ENCODE measurements at places on chromosomes 7 and 10.

DNA sequence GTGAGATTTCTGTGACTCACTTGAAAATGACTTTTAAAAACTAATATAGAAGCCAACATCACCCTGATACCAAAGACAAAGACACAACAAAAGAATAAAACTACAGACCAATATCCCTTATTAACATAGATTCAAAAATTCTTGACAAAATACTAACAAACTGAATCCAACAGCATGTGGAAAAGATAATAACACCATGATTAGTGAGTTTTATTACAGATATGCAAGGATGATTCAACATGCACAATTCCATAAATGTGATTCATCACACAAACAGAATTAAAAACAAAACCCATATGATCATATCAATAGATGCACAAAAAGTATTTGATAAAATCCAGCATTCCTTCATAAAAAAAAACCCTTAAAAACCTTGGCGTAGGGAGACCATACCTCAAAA is 6.5 kb downstream of the MGAM start:
- no peak for DNase-seq

DNA sequence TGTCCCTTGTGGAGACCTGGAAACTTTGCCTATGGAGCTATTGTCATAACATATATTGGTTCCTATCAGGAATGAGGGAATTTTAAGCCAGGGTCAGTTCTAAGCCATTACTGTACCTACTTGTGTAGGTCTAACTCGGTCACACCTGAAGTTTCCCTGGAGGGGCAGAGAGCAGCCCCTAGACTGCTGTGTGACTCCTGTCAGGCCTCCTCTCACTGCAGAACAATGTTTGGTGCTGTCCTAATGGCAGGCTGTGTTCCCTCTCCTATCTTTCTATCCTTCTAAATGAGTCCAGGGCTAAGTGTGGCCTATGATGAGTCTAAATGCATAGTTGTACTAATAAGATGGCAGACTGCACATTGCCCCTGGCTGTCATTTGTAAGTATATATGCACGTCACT is 14.2 kb downstream of the MBL2 start:
- DNase-seq: no peak

- no peak for DNase-seq
Observed at GRCh38 chr7:25624833-25625232, 396.5 kb upstream of the NPVF start.

DNA sequence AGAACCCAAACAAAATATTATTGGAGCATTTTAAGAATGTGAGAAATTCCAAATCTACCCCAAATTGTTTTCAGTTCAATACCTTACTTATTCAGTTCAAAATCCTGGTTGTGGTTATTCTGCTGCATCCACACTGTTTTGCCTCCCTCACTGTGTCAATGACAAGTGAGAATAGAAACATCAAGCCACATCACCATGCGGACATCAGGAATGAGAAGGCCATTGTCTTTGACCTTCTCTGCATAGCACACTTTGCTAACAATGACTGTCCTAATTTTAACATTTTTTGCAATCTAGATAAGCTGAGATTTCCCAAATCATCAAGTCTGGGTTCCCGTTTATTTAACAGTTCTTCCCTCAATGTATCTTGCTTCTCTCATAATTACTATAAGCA is 93.7 kb downstream of the ELAPOR2 start:
- DNase-seq: no peak

DNA sequence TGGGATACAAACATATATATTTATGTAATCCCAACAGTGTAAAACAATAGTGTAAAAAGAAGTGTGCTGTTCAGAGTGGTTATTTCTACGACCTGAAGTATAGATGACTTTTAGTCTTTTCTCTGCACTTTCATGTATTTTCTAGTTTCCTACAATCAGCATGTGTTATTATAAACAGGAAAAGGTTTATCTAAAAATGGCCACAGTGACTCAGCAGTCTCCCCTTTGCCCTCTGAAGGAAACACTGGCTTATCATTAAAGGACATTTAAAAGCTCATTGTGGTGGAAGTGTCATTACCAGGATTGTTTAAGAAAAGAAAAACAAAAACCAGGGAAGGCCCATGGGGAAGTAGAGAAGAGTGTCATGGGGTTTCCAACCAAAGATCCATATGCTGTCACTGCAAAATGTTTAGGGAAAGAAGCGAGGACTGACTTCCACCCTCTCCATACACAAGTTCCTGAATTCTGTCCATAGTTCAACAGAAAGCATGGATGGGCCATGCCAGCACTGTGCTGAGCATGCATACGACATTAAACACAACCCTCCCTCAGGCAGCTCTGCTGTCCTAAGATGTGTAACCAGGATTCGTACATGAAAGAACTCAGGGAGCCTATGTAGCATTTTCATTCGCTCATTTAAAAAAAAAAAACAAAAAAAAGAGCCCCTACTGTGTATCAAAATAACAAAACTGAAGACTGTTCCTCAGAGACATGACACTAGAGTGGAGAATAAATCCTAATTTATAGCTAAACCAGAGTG is 10.2 kb downstream of the CYREN start:
- DNase-seq: no peak

- no peak for DNase-seq
Observed at GRCh38 chr7:43781726-43782607, 23.5 kb downstream of the BLVRA start.

DNA sequence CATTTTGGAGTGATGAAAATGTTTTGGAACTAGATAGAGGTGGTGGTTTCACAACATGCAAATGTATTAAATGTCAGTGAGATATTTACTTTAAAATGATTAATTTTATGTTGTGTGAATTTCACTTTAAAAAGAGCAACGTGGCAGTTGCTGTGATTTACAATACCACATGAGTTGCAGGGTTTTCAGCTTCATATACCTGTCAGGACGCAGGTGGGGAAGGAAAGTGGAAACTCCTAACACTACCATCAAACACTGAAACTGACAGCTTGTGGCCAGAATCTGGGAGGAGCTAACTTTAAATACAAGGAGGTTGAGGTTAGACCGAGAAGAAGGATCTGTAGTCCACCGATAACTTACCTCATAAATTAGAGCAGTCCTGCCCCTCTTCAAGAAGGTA is 168.9 kb upstream of the TMEM72 start:
- DNase-seq: no peak
